Amniotic stem cell (primary cell): ENCODE measurements at places on chromosomes 11 and 22.

DNA sequence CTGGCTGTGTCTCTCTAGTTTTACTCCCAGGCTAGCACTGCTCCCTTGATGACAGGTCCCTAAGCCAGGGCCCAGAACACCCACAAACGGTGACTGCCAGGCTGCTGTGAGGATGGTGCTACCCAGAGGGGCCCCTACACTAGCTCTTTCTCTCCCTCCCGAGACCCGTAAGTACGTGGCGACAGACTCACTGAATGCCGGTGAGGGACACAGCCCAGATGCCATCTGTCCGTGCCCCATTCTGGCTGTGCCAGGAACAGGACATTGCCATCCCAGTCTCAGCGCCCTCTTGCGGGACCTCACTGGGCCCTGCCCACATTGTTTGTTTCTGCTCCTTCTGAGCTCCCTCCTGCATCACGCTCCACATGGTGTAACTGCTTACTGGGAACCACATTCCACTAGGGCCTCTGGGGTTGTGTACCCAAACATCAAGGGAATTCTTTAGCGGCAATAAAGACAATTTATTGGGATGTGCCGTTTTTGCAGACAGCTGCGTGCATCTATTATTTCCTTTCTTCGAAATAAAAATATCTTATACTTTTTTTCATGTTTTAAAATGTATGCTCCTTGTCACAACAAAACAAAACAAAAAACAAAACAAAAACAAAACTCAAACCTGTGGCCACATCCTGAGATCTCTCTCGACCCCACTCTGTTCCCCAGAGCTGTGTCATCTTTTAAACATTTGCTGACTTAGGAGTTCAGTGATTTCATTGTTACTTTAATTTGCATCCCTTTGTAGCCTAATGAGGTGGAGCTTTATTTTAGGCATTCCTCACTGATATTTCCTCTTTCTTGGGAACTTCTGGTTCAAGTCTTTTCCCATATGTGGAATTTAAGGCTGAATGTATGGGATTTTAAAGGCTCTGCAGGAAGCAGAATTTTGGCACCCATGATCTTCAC, 4.4 kb upstream of the TPCN2 start:
- peak; percentile 6 for DNase-seq

DNA sequence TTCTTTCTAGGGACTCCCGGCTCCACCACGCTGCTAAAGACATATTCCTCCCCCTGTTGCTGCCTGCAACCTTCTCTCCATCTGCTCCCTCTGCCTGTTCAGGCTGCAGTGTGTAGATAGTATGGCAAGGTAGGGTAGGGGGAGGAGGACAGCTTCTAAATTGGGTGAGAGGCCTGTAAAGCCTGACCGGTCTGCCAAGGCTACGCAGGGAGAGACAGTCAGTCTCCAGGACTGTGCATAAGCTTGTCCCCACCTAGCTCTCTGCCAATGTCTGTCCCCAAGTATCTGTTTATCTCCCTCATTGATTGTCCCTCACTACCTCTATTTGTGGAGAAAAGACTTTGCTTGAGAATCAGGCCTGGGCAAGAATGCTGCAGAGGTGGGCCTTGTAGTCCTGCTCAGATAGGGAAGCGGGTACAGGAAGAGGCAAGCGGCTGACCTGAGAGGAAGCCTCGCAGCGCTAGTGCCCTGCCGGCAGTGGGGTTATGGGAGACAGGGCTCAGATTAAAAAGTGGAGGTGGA, 871 bp upstream of the SEZ6L start:
- DNase-seq, result no peak

GRCh38 chr22:22348127-22348814, 103.7 kb downstream of the VPREB1 start:
- DNase-seq, result no peak

DNA sequence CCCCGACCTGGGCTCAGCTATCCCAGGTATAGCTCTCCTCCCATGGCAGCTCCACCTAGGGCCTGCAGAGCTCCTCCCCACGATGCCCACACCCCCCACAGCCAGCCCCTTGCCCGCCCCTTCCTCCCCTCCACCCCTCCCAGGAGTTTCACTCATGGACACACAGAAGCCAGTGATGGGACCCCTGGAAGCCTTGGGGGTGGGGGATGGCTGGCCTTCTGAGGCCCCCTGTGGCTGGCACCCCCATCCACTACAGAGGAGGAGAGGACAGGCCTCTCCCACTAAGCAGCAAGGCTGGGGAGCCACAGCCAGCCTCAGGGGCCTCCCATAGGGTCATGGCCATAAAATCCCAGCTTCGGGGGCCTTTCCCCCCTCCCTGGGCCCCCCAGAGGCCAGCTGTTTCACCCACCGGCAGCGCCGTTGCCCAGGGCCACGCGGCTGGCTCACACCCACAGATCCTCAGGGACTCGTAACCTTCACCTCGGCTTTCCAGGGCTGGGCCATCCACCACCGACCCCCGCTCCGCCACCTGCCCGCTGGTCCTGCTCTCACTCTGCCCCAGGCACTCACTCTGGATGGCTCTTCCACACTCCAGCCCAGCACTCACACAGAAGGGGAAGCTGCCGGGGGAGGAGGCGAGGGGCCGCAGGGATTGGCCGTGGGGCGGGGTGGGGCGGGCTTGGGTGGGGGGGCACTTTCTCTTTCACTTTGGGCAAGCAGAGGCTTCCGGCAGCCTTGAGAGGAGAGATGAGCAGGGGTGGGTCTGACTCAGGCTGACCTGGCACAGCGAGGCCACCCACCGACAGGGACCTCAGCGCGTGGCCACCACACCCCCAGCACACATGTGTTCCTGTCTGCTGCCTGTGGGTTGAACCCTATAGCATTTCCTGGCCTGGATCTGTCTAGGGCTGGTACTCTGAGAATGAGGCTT, 2.2 kb downstream of the SLC25A22 start:
- DNase-seq, result peak; percentile 81

- no peak for DNase-seq
Observed at GRCh38 chr11:95296165-95296564, 65.2 kb upstream of the SESN3 start.

DNA sequence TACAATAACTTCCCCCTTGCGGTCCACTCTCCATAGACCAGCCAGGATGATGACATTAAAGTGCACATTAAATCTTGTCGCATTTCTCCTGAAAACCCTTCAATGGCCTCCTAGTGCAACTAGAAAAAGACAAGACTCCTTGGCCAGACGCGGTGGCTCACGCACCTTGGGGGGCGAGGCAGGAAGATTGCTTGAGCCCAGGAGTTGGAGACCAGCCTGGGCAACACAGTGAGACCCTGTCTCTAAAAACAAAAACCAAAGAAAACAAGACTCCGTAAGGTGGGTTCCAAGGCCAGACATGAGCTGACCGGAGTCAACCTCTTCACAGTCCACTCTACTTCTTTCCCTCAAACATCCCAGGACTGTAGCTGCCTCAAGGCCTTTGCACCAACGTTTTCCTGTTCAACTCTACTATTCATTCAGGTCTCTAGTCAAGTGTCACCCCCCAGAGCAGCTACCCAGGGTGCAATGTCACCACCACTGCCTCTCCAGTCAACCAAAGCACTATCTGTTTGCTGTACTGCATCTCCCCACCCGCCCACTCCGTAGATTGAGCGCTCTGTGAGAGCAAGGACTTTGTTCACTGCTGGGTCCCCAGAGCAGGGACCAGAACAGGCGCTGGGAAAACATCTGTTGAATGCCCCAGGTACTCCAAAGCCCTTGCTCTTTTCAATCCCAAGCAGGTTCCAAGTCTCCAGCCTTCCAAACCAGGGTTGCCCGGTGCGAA, 739 bp downstream of the ZMAT5 start:
- DNase-seq, result no peak

DNA sequence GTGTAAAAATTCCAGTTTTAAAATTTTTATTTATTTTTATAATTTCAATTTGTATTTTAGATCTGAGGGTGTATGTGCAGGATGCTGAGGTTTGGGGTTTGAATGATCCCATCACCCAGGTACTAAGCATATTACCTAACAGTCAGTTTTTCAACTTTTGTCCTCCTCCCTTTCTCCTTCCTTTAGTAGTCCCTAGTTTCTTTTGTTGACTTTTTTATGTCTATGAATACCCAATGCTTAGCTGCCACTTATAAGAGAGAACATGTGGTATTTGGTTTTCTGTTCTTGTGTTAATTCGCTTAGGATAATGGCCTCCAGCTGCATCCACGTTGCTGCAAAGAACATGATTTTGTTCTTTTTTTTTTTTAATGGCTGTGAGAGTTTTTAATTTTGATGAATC, 35.7 kb upstream of the UCP3 start:
- DNase-seq, result no peak

DNA sequence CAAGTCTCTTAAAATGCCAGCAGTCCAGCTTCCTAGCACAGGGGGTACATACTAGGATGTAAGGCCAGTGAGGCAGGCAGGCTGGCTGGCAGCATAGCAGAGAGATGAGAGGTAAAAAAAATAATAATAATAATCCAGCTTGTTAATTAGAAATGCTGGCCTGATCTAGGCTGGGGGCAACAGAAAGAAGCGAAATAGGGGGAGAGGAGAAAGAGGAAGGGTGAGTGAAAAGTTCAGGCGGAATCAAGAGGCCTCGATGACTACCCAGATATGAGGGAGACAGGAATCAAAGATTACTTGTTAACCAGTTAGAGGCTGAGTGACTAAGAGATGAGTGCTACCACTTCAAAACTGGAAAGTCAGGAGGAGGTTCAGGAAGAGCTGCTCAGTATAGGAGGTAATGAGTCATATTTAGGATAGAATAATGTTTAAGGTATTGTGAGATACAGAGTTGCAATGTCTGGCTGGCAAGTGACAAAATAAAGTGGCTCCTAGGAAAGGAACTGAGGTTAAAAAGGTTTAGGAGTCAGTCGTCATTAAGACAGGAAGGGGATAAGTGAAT, 2.8 kb downstream of the ALKBH8 start:
- peak; percentile 30 for DNase-seq
